ENCODE measurements at places on chromosomes 13 and 19. TPM values are rescaled to one million over a fixed set of nuclear protein-coding genes. Genes with fewer than 3 reads are reported as not detected.

- DNase-seq: no peak
Observed at GRCh38 chr13:100581504-100581903, 7.1 kb downstream of the GGACT start.

- no peak for DNase-seq
Observed at GRCh38 chr13:41833201-41833600, 127.7 kb downstream of the VWA8 start.

DNA sequence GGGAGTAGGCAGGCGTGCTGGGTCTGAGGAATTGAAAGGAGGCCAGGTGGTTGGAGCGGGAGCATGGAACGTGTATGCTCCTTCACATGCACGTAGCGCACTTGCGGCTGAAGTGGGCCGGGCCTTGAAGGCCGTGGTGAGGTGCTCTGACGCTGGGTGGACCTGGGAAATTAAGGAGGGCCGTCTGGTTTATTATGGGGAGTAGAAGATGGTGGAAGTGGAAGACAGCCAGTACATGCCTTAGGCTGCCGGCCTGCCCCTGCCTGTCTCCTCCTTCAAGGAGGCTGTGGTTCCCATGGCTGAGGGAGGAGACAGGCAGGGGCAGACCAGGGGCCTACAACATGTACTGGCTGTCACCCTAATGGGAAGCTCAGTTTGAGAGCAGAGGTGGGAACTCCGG is 23.9 kb downstream of the GATAD2A start:
- DNase-seq: no peak

- DNase-seq: no peak
Observed at GRCh38 chr13:27593267-27593666, 27.1 kb downstream of the LNX2 start.

- peak; percentile 81 for DNase-seq
Observed at GRCh38 chr19:677201-677600, 1.0 kb downstream of the FSTL3 start.

Gene OR7C1
- total RNA-seq: not detected

Gene VSTM2B
- total RNA-seq: not detected

DNA sequence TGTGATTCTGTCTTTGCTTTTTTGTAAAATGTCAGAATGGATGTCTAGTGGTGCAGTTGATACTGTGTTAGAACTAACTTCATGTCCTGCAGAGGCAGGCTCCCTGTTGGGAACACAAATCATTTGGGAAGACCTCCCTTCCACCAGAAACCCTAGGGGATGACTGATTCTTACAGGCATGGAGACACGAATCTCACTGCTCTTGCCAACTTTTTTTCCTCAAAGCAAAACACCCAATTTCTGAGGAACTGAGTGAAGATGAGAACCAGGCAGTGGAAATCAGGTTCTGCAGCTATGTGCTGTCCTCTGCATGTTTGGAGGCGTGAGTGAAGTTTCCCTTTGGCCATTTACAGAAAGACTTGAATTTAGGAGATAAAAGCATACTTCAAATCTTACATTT is 87.5 kb upstream of the CSNK1A1L start:
- no peak for DNase-seq

GRCh38 chr13:70203661-70204229 is 95.5 kb upstream of the KLHL1 start:
- DNase-seq: no peak

DNA sequence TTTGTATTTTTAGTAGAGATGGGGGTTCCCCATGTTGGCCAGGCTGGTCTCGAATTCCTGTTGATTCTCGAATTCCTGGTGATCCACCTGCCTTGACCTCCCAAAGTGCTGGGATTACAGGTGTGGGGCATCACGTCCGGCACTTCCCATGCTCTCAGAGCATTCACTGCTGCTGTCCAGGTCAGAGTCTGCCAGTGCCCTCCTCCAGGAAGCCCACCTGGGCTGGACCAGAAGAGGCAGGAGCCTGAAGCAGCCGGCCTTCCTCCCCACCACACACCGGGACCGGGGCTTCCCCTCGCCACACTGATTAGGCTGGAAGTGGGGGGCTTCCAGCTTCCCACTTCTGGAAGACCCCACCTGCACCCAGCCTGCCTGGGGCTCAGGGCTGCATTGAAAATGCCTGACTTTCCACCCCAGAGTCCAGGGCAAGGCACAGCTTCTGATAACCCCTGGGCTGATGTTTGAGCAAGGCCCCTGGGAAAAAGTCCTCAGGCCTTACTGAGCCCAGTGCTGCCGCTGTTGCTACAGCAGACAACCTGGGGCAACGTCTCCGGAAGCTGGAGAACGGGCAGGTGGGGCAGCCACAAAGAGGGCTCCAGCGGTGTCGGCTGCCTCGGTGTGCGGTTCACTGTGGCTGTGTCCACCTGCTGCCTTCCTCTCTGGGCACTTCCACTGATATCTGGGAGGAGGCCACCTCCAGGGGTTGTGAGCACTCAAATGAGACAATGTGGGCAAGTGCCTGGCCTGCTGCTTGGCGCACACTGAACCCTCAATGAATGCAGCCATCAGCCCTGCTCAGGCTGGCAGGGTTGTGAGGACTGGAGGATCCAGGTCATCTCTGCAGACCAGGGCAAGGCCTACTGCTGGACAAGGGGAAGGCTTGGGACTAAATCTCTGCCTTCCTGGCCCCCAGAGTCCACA is 22.6 kb downstream of the CEBPA start:
- DNase-seq: no peak

- no peak for DNase-seq
Observed at GRCh38 chr13:46855166-46855565, 41.7 kb downstream of the HTR2A start.

Gene CERS4
- total RNA-seq: 19.1 TPM

GRCh38 chr19:55005684-55006488 is 32.2 kb downstream of the GP6 start:
- no peak for DNase-seq

- no peak for DNase-seq
Observed at GRCh38 chr13:89966524-89966923, 1381.0 kb upstream of the MIR17HG start.

Gene CCDC169
- total RNA-seq: 0.08 TPM

GRCh38 chr13:89721216-89721615 is 1626.3 kb upstream of the MIR17HG start:
- no peak for DNase-seq

Gene ZNF610
- 3.0 TPM for total RNA-seq

Gene KLK5
- not detected for total RNA-seq

DNA sequence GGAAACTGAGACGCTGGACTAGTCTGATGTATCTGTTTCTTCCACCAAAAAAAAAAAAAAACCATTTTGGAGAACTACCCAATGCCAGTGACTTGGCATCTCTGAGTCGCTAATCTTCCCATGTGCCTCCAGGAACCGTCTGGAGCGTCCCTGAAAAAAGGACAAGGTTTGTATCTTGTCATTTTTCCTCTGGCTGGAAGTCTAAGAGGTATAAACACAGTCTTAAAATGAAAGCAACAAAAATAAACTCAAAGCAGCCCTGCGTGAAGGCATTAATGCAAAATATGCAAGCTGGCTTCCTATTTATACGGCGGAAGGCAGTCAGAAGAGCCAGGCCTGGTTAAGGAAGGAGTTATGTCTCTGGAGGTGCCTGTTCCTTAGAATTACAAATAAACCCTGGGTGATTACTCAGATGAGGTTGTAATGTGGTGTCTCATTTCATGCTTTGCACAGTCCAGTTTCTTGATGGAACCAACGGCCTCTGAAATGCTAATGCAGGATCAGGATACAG is 20.3 kb downstream of the ACTN4 start:
- no peak for DNase-seq

Gene NTF4
- 0.48 TPM for total RNA-seq

DNA sequence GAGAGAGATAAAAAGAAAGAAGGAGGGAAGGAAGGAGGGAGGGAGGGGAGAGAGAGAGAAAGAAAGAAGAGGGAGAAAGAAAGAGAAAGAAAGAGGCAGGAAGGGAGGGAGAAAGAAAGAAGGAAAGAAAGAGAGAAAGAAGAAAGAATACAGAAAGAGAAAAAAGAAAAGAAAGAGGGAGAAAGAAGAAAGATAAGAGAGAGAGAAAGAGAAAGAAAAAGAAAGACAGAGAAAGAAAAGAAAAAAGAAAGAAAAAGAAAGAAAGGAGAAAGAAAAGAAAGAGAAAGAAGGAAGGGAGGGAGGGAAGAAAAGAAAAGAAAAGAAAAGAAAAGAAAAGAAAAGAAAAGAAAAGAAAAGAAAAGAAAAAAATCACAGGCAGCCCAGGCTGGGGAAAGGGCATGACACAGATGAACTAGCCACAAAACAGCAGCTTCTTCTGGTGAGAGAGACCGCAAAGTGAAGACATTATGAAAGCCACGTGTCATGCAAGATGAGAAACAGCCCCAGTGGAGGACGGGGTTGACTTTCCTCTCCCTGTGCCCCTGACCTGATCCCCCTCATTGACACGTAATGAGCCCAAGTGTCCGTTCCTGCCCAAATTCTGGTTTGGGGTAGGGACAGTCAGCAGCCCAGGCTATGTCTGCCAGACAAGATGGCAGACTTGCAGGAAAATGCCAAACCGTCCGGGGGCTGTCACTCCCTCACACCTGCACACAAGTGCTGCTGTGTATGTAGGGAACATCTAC is 102.1 kb downstream of the INSR start:
- DNase-seq: no peak

- no peak for DNase-seq
Observed at GRCh38 chr19:54160182-54160811, 776 bp upstream of the LENG1 start.

Gene B3GNT3
- total RNA-seq: not detected

Gene PCSK4
- total RNA-seq: 1.4 TPM

- peak; percentile 16 for DNase-seq
Observed at GRCh38 chr19:33815380-33816340, 19.0 kb downstream of the KCTD15 start.

GRCh38 chr13:28116736-28117135 is 16.4 kb upstream of the FLT3 start:
- no peak for DNase-seq

- DNase-seq: no peak
Observed at GRCh38 chr19:3810708-3811355, 24.7 kb upstream of the MATK start.

Gene FAM98C
- total RNA-seq: 10.5 TPM

Gene PSG6
- not detected for total RNA-seq

DNA sequence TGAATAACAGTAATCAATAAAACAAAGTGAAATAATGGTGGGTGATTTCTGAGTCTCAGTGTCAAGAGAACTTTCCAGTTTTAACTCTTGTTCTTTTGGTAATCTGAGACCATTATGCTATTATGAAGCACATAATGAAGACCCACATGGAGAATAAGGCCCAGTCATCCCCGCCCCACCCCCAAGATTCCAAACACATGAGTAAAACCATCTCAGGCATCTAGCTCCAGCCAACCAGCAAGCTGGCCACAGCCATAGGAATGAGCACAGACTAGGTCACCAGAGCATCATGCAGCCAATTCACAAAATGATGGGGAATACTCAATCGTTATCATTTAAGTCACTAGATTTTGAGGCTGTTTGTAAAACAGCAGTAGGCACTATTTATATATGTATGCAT is 1769.0 kb upstream of the PCDH20 start:
- DNase-seq: no peak

Gene ZNF792
- 3.3 TPM for total RNA-seq

Gene MADCAM1
- total RNA-seq: 0.24 TPM

GRCh38 chr19:45615795-45616703 is 14.0 kb upstream of the GPR4 start:
- peak; percentile 85 for DNase-seq

Measured in Right ventricle myocardium superior (tissue), 1 donor.